ENCODE measurements at places on chromosomes 13 and 19.

DNA sequence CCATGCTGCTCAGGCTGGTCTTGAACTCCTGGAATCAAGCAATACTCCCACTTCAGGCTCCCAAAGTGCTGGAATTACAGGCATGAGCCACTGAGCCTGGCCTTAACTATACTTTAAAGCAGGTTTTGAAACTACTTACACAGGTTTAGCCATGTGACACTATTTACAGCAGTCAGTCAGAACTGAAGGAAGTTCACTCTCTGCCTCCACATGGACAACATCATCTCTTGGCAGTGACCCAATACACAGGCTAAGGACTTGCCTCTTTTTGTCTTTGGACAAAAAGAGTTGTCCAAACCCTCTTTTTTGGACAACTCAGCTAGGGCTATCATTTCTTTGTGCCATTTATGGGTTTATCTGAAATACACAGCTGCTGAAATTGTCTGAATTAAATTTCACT, 89.0 kb upstream of the CLDN10 start:
- DNase-seq, result no peak

DNA sequence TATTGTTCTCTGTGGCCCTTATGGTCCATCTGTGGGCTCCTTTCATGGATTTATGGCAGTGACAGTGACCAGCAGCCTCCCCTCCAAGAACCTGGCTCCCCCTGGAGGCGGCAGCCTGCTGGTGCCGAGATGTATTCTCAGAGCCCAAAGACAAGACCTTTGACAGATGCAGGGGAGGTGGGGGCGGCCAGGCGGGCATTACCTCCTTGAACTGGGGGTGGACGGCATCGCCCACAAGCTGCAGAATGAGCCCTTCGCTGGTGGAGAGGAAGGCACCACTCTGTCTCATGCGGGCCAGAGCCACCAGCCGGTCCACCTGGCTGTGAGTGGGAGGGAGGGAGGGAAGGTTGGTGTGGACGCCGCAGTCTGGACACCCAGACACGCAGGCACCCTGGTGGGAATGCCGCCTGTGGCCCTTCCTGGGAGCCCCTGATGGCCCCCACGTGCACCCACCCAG, 6.6 kb downstream of the ISOC2 start:
- no peak for DNase-seq

GRCh38 chr19:2176337-2176994, 12.7 kb downstream of the DOT1L start:
- no peak for DNase-seq

GRCh38 chr13:87398047-87398446, 273.1 kb upstream of the SLITRK5 start:
- no peak for DNase-seq

DNA sequence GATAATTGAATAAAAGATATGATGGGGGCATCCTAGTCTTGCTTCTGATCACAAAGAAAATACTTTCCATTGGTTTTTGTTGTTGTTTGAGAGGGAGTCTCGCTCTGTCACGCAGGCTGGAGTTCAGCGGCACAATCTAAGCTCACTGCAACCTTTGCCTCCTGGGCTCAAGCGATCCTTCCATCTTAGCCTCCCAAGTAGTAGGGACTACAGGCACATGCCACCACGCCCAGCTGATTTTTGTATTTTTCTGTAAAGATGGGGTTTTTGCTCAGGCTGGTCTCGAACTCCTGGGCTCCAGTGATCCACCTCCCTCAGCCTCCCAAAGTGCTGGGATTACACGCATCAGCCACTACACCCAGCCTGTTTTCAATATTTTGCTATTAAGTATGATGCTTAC, 17.1 kb upstream of the PSMC4 start:
- no peak for DNase-seq

GRCh38 chr13:29817604-29818378, 32.6 kb downstream of the UBL3 start:
- DNase-seq, result no peak

- DNase-seq, result no peak
These were observed 82.6 kb downstream of the KATNAL1 start for GRCh38 chr13:30224732-30225131.

GRCh38 chr13:94974015-94974951, 261.9 kb upstream of the SOX21 start:
- no peak for DNase-seq
